Stimulated activated CD8-positive, alpha-beta memory T cell treated with anti-CD3 and anti-CD28 coated beads, Interleukin-4, amount 100 ng/mL, for 1 hour (primary cell): ENCODE measurements at places on chromosomes 3 and 15.

DNA sequence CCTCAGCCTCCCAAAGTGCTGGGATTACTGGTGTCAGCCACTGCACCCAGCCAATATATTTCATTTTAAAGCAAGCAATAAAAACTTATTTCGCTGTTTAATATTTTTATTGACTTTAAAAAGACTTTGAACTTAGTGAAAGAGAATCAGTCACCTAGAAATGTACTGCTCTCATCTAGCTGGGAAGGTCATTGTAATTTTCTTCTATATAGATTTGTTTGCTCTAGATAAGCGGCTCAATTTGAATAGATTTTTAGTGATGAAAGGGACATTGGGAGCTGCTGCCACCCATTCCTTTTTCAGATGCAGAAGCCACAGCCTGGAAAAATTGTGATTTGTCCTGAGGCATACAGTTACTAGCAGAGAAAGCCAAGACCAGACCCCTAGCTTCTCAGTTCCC, 40.1 kb downstream of the CAPN7 start:
- no peak for DNase-seq

GRCh38 chr3:167480748-167481147, 6.9 kb upstream of the SERPINI2 start:
- no peak for DNase-seq

DNA sequence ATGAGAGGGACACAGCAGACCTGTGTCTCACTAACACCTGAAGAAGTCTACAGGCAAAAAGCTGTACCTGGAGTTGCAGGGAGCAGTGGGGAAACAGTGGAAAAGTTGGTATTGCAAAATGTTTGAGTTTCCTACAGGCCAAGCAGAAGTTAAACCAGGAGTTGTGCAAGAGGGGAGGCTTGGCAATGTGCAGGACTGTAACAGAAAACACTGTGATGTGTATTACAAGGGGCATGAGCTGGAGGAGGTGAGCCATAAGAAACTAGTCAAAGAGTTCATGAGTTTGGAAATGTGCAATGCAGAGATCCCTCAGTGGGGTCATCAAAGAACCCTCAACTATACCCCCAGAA, 47.1 kb upstream of the SERPINI2 start:
- no peak for DNase-seq

DNA sequence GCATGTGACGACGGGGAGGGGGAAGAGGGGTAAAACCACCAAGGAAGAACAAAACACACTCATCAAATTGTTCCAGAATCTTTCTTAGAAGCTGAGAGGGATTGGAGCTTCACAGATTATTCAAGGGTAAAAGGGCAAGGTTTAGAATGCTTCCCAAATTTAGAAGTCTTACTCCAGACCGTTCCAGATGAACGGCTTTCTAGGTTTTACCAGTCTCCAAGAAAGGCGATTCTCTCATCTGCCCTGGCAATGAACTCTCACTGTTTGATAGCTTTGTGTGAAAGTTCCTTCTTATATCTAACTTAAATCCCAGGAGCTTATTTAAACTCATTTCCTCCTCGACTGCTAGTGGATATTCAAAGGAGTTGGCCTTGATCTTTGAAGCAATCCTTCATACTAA, 124.3 kb upstream of the PRICKLE2 start:
- DNase-seq, result no peak

DNA sequence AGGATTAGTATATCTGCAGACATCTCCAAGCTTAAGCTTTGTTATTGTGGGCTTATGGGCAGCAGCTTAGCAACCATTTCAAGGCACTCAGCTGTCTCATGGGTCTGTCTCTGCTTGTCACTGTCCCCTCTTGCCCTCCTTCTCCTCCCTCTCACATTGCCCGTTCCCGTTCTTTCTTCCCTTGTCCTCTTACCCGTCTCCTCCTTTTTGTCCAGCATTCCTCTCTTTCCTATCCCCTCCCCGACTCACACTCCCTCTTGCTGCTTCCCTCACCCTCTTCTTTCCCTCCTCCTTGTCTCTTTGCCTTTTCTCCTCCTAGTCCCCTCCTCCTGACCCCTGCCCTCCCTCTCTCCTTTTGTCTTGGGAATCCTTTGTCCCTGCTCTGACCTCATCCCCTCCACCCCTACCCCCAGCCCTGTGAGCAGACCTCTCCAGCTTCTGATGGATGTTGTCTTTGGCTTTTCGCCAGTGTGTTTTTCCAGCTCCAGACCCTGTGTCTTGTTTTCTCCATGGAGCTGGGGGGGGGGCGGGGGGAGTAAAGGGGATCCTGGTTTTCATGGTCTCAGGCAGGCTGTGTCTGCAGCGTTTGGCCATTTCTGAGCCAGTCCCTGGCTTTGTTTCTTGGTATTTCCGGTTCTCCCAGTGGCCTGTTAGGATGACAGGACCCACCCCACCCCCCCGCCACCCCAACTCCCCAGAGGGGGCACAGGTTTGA, 47.9 kb upstream of the TRAK1 start:
- DNase-seq, result no peak

DNA sequence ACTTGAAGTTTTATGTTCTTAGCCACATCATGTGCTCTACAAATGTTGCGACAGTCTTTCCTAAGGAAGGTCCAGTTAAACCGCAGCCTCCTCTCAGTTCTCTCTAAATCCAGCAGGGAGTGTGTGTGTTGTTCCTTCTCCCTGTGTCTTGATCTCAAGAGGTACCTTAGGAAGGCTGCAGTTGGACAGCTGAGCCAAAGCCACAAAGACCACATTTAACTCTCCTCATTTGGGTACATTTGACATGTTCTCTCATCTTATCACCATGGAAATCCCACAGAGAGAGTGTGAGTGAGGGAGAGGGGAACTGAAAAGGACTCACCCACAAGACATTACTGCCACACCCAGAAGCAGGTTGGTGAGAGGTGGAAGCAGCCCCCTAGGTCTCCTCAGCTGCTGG, 79.5 kb downstream of the CD200R1L start:
- no peak for DNase-seq

DNA sequence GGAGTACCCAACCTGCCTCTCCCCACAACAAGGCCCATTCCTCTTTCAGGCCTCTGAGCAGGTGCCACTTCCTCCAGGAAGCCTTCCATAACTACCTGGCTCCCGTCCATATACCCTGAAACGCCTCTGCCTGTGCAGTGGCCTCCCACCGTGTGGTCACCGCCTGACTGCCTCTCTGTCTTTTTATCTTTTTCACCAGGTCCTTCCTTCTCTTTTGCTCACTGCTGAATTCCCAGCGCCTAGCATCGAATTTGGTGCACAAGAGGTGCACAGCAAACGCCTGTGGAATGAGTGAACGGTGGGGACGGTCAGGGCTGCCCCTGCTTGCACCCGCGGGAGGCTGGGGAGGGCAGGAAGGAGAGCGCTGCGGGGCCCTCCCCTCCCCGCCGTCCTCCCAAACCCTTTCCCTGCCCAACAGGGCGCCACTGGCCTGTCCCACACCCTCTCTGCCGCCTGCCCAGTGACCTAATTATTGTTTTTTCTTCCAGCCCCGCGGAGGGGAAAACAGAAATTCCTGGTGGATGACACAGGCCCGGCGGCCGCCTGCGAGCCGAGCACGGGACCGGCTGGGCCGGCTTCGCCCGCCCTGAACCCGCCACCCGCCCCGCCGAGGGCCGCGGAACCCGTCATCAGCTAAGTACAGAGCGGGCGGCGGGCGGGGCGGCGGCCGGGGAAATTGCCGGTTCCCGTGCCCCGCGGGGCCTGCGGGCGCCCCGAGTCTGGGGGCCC, 140.1 kb downstream of the SMAD6 start:
- DNase-seq, result no peak

DNA sequence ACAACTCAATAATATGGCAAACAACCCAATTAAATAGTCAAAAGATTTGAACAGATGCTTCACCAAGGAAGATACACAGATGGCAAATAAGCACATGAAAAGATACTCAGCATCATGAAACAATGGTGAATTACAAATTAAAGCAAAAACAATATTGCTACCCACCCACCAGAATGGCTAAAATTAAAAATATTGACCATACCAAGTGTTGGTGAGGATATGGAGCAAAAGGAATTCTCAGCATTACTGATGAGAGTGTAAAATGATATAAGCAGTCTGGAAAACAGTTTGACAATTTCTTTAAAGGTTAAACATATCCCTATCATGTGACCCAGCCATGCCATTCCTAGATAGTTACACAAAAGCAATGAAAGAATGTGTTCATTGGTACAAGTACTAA, 5.7 kb upstream of the PXYLP1 start:
- no peak for DNase-seq

DNA sequence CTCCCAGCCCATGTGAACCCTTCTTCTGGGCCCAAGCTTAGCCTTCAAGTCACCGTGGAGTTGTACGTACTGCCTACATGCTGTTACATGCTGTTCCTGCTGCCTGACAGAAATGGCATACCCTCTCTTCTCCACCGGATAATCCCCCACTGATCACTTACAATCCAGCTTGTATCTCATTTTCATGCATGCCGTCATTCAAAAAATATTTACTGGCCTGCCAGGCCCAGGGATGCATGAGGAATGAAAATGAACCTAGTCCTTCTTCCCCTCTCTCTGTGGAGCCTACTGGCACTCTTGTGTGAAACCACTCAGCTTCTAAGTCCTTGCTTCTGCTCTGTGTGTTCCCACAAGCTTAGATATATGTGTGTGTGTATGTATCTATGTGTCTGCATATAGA, 60.6 kb downstream of the WNT5A start:
- DNase-seq, result no peak

GRCh38 chr3:8899876-8900460, 63.3 kb downstream of the RAD18 start:
- DNase-seq, result no peak

- no peak for DNase-seq
Observed at GRCh38 chr3:190673148-190673547, 159.3 kb downstream of the IL1RAP start.

- DNase-seq, result no peak
Observed at GRCh38 chr15:99409560-99409959, 156.2 kb upstream of the MEF2A start.

DNA sequence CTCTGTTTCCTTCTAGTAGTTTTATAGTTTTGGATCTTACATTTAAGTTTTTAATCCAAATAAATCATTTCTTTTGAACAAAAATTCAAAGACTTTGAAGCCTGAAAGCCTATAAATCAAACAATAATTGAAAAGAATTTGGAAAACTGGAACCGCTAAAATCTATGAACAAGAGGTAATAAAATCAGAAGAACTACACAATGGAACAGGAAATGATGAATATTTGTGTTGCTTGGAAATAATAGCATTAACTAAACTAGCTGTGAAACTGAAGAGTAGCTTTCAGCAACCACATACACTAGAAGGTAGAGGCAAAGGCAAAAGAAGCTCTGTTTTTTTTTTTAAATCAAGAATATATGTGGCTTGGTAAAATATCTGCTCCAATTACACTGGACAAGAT, 147.9 kb upstream of the ABI3BP start:
- DNase-seq, result no peak

DNA sequence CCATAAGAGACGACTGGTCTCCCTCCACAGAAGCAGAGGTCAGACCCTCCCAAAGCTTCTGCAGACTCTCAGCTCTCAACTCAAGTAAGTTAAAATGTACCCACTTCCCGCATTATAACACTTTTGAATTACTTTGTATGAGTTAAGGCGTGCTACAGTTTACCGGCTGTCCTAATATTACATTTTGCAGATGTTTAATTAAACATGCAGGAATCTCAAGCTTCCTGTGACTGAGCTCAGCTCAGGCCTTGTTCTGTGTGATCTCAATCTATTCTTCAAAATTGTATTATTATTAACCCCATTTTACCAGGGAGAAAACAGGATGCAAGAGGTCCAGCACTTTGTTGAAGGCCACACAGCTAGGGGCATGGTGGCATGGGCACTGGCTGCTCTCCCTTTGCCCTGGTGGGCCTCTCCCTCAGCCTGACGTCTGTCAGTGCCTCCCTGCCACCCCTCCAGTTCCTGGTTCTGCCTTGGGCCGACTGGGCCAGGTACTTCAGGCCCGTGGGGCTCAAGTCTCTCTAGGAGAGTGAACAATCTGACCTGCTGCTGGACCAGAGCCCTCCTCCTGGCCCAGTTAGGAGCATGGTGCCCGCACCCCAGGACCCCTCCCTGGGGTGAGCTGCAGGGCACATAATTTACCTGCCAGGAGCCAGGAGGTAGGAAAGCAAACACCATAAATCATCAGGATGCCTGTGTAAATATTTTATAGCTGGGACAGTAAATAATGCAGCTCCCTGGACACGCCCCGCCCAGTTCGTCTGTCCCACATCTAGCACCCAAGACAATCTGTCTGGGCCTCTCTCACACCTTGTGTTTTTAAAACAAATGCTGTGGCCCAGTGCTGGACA, 14.9 kb upstream of the RFT1 start:
- no peak for DNase-seq

DNA sequence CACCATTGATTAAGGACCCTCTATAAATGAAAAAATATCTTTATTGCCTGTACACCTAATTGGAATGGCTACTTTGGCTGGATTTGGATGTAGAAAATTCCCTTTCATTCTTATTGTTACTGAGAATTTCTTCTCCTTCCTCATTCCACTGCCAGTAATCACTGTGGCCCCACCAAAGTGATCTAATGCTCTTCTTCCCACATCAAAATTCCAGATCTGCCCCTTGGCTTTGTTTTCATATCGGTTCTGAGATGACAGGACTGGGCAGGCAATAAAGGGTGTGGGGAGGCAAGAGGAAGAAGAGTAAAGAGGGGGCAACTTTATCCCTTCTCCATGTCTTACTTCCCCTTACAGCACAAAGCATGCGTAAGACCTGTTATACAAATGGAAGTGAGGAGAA, 2.1 kb downstream of the ANKUB1 start:
- no peak for DNase-seq

DNA sequence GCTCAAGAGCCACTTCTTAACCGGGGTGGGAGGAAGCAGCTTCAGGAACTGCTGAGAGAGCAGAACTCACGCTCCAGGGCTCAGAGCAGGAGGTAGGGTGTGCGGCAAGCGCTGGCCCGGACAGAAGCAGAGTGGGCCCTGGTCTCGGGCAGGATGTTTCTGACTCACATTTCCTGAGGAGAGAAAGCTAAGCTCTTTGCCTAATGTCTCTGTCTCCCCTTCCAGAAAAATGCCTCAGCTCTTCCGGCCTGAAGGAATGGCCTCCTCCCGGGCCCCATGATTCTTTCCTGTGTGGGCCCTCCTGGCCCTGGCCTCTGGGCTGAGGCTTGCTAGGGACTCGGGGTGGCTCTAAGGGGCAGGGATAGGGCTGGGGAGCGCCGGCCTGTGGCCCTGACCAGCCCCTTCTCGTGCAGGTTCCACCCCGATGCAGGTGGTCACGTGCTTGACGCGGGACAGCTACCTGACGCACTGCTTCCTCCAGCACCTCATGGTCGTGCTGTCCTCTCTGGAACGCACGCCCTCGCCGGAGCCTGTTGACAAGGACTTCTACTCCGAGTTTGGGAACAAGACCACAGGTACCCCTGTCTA, 4.1 kb upstream of the STAB1 start:
- DNase-seq, result no peak

GRCh38 chr3:125693887-125694286, 98.6 kb upstream of the OSBPL11 start:
- no peak for DNase-seq
